SK-N-SH treated with all-trans-retinoic acid at 6 μM for 48 hours (cell line): ENCODE measurements at places on chromosomes 11 and 22.

- ATAC-seq = no peak
These were observed 71.3 kb downstream of the PPP2R1B start for GRCh38 chr11:111694851-111695250.

- ATAC-seq = no peak
These were observed 48.6 kb downstream of the FLRT1 start for GRCh38 chr11:64084146-64084950.

DNA sequence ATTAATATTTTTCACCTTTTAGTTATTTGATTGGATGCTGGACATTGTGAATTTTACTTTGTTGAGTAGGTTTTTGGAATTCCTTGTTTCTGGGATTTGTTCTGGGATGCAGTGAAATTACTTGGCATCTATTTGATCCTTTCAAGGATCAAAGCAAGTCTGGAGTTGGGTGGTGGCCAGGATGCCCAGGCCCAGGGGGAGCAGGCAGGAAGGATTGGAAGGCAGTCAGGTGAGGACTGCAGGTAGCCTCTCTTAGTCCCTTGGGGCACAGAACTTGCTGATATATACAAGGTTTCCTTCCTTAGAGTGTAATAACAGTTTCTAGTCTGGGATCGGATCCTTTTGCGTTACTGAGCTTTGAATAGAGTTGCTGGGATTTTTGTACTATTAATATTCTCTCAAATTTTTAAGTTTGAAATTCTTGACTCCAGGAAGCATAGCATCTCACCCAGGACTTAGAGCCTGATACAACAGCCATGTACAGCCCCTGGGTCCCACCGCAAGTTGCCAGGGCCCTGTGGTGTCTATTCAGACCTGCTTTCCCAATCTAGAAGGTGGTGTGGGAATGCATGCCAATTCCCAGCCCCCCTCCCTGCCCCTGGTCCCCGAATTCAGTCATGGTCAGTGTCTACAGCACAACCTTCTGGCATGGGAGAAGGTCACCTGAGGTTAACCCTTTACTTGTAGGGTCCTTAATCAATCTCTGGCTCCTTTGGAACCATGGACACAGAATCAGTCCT, 6.1 kb downstream of the ZNF74 start:
- no peak for ATAC-seq

- no peak for ATAC-seq
These were observed 10.9 kb downstream of the RAB38 start for GRCh38 chr11:88164320-88164719.

DNA sequence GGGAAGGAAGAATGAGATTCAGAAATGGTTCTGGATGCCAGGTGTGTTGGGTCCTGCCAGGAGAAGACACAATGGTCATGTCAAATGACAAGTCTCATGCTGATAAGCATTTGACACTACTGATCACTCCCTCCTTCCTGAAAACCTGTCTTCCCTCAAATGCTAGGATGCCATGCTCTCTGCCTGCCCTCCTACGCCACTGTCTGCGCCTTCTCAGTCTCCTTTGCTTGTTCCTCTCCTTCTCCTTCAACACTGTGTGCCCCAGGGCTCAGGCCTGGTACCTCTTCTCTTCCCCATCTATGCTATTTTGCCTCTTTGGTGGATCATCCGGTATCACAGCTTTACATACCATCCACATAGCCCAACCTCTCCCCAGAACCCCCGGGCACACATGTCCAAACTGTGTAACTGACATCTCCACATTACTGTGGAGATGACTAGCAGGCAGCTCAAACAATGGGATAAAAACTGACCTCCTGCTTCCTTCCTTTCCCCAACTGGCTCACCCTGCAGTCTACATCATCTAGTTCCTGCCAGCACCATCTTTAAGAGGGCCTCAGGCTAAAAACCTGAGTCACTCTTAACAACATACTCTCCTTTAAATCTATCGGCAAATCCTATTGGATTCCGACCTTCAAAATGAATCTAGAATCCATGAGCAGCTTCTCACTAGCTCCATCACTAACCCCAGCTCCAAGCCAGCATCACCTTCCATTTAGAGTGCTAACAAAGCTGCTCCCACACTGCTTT, 8.2 kb downstream of the AP1B1 start:
- ATAC-seq = no peak

- peak; percentile 65 for ATAC-seq
These were observed 24.7 kb downstream of the EXT2 start for GRCh38 chr11:44120169-44120568.

- no peak for ATAC-seq
These were observed 39.9 kb downstream of the BMAL1 start for GRCh38 chr11:13317293-13318080.

DNA sequence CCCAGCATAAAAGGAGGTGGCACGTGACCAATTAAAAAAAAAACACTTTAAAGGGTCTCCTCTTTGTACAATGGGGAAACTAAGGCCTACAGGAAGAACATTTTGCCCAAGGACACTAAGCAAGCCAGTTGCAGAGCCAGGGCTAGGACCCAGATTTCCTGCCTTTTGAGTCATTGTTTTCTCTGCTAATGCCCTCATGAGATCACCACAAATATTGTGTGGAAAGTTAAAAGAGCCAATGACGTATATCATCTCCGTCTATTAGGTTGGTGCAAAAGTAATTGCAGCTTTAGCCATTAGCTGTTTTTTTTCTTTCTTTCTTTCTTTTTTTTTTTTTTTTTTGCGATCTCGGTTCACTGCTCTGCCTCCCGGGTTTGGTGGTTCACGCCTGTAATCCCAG, 24.1 kb upstream of the LRRC32 start:
- ATAC-seq = no peak

GRCh38 chr11:111367411-111368284, 11.4 kb downstream of the POU2AF1 start:
- ATAC-seq = no peak

GRCh38 chr11:7490054-7490453, 4.7 kb downstream of the OLFML1 start:
- no peak for ATAC-seq

DNA sequence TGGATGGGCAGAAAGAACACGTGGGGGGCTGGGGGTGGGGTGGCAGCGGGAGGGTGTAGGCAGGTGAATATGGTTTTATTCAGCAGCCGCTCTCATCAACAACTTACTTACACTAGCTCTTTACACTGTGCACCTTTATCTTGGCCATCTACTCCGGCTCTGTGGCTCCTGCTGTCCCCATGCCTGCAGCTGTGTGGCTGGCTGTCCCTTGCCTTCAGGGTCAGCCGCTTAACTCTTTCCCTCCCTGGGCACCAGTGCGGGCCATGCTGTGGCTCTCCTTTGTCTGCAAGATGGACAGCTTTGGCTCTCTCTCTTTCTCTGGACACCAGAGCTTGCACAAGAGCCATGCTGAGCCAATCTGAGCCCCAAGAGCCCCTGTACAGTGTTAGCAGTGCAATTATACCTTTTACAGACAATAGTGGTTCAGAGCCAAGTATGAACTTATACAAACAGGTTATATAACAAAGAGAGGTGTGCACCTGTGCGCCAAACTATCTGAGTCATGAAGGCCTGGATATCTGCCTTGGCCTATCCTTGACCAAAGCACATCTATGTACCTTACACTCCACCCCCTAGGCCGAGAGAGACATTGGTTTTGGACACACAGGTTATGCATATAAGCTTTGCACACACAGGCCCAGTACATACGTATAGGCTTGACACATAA, 94.3 kb upstream of the CTSC start:
- ATAC-seq = no peak

DNA sequence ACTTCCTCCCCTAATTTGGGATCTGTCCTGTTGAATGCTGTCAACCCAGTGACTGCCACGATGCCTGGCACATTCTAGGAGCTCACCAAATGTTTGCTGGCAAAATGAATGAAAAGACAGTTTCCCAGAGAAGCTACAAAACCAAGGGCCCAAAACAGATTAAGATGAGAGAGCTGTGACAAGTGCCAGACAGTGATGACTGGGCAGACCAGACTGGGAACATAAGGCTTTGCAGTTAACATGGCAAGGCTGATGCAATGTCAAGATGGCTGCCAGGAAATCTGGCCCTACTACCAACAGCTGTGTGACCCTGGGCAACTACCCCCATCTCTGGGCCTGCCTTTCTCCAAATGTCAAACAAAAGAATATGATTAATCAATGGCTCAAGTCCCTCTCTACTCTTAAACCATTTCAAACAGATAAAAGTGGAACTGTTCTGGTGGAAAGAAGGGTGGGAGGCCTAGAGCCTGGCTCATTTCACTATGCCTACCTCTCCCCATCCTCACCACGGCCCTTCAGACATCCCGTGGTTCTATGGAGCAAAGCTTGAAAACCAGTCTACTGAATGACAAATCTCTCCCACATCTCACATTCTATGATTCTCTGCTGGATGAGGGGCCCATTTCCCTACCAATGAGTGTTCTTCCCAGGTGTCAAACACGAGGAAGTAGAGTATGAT, 12.8 kb downstream of the AP1B1 start:
- ATAC-seq = no peak

DNA sequence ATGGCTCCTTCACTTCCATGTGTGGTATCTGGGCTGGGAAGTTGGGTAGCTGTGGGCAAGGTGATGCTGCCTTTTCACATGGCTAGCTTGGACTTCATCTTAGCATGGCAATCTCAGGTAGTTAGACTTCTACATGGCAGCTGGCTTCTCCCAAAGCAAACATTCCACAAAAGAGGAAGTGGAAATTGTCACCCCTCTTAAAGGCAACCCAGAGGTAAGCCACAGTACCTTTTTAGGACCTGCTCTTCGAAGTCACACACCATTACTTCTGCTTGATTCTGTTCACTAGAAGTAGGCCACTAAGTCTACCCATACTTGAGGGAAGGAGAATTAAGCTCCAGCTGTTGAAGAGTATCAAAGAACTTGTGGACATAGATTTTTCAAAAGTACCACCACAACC, 25.9 kb downstream of the TUG1 start:
- ATAC-seq = no peak

DNA sequence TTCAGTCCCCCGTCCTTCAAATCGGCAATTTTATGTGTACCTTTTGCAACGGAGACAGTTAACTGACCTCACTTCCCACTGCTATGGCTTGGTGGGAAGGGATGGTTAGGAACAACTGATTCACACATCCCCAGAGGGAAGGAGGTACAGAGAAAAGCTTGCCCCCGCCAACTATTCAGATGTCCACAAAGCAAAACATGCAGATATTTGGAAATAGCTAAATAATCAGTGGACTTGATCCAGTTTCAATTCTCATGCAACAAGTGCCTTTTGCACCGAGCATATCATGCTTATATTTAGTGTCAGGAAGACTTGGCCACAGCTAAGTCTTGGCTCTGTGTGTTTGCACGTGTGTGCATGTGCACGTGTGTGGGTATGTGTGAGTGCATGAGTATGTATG, 144.6 kb downstream of the SNX19 start:
- no peak for ATAC-seq

- ATAC-seq = peak; percentile 53
These were observed 9.6 kb downstream of the RAG1 start for GRCh38 chr11:36577373-36577772.

GRCh38 chr11:66815646-66816045, 27.6 kb upstream of the RCE1 start:
- peak; percentile 58; the same call in 1 of the 3 replicates for ATAC-seq

DNA sequence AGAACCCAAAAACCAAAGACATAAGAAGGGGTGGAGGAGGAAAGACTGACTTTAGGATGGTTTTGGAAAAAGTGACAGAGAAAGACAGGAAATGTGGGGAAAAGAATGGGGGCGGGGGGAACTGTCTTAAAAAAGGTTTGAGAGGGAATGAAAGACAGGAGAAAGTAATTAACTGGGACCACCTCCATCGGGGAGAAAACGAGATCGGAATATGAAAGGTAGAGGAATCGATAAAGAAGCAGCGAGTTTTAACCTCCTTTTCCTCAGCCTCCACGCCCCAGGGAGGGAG, 524 bp downstream of the MTMR2 start:
- ATAC-seq = no peak

- ATAC-seq = no peak
These were observed 29.4 kb upstream of the CAPRIN1 start for GRCh38 chr11:34021977-34022735.

- peak; percentile 37; the same call in 1 of the 3 replicates for ATAC-seq
These were observed 255.2 kb downstream of the C11orf87 start for GRCh38 chr11:109677231-109677630.

- no peak for ATAC-seq
These were observed 29.1 kb upstream of the NARS2 start for GRCh38 chr11:78603792-78604191.

DNA sequence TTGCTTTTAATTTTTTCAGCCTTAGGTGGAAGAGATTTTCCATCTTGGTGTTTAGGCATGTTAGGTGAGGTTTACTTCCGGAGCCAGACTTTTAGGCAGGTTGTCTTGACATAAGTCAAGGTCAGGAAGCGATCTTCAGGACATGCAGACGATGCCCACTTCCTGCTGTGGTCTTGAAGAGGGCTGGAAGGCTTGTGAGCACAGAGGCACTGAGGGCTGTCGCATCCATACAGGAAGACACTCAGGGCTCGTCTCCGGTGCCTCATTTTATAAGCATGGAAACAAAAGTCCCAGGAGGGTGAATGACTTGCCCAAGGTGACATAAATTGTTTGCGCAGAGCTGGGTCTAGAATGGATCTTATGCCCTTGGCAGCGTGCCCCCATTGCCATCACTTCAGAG, 30.8 kb downstream of the MARK2 start:
- ATAC-seq = no peak

- ATAC-seq = no peak
These were observed 90.4 kb downstream of the TTC28 start for GRCh38 chr22:28589102-28589750.

- no peak for ATAC-seq
These were observed 94.8 kb downstream of the CTTN start for GRCh38 chr11:70493089-70493474.

GRCh38 chr22:22928666-22929380, 41.2 kb downstream of the IGLL5 start:
- ATAC-seq = peak; percentile 20; the same call in 1 of the 3 replicates

- peak; percentile 75 for ATAC-seq
These were observed 2.4 kb upstream of the LRP4 start for GRCh38 chr11:46920755-46921154.

DNA sequence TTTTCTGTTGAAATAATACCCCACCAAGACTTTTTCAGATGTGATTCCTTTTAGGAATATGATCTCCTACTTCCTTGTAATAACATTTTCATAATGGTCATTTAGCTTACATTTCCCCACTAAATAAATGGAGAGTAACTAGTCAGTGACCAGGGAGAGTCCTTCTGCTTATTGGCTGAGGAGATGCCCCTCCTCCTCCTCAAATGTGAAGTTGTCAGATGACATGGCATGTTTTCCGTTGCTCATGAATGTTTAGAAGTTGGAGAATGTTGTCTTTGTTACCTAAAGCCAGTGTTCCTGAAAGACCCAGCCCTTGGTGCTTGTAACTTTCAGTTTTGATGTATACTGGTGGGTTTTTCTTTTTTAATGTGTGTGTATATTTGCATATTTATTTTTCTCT, 38.2 kb downstream of the CSRP3 start:
- ATAC-seq = no peak

DNA sequence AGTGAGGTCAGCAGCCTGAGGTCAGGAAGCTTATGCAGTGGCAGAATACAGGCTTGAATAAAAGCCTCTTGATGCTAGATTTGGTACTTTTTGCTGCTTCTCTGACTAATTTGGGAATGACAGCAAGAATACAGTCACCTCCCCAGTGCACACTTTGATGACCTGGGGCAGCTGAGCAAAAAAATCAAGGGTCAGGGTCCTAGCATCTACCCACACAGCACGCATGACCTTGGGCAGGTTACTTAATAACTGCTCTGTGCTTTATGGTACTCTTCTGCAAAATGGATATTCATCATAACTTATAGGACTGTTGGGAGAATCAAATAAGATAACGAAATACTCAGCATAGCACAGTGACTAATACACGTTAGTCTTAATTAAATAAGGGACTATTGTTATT, 344.1 kb upstream of the SYN3 start:
- no peak for ATAC-seq

GRCh38 chr11:44775366-44775984, 48.7 kb downstream of the TSPAN18 start:
- peak; percentile 83 for ATAC-seq

GRCh38 chr22:16969508-16970327, 38.3 kb downstream of the GAB4 start:
- ATAC-seq = no peak
